ENCODE measurements at places on chromosomes 2 and 18.

GRCh38 chr2:45046786-45047185 lies 37.5 kb upstream of the SIX2 start:
- DNase-seq = no peak

- no peak for DNase-seq
Measured at GRCh38 chr2:54722641-54723040, 821 bp upstream of the EML6 start.

DNA sequence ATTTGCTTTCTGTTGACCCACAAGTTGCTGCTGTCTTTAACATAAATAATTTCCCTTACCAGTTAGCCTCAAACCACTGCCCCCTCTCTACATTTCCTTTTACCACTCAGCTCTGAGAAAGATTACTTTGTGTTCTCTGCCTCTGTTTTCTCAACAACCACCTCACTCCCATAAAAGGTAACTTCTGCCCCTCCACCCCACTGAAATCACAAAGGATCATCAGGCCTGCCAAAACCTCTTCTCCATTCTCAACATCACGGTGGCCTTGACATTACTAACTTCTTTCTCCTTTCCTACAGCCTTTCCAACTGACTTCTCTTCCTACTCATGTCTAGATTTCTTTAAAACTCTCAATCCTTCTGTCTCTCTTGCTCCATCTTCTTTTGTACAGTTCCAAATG lies 10.1 kb downstream of the ACADL start:
- no peak for DNase-seq

GRCh38 chr2:204081487-204082425 lies 145.2 kb downstream of the ICOS start:
- DNase-seq = no peak

GRCh38 chr18:61189376-61189775 lies 143.9 kb upstream of the CDH20 start:
- DNase-seq = no peak

DNA sequence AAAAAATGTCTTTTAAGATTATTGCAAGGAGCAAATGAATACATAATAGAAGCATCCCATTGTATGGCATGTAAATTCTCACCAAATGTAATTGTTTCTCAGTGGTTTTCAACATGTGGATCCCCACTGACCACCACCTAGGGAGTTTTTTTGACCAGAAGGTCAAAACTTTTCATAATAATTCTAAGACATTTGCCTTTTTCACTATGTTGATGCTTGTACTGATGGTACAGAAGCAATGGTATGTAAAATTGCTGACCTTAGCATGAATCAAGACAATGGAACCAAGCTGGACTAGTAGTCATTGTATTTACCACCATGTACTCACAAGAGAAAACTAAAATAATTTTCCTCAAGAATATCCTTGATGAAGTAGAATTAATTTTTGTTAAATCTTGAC lies 36.8 kb downstream of the RAB10 start:
- DNase-seq = no peak

DNA sequence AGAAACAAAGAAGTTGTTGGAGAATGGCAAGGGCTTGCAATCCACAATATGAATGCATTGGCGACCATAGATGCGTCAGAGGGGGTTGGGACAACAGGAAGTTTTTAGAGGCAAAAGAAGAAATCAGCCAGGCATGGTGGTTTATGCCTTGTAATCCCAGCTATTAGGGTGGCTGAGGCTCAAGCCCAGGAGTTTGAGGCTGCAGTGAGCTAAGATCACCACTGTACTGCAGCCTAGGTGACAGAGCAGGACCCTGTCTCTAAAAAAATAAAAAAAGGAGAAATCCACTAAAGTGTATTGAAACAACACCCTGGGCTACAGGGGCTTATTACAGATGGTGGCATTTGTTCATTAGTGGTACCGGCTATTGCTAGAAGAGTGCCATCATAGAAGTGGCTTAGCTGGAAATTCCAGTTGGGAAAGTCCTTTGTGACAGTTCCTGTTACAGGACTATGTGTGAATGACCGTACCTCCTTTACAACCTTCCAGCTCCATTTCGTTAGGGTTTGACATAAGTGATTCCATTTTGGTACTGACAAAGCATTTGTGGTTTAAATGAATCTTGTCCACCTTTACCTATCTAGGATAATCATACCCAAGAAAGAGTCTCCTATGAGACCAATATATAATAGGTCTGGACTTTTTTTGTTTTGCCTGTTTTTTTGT lies 10.7 kb upstream of the WDSUB1 start:
- no peak for DNase-seq

DNA sequence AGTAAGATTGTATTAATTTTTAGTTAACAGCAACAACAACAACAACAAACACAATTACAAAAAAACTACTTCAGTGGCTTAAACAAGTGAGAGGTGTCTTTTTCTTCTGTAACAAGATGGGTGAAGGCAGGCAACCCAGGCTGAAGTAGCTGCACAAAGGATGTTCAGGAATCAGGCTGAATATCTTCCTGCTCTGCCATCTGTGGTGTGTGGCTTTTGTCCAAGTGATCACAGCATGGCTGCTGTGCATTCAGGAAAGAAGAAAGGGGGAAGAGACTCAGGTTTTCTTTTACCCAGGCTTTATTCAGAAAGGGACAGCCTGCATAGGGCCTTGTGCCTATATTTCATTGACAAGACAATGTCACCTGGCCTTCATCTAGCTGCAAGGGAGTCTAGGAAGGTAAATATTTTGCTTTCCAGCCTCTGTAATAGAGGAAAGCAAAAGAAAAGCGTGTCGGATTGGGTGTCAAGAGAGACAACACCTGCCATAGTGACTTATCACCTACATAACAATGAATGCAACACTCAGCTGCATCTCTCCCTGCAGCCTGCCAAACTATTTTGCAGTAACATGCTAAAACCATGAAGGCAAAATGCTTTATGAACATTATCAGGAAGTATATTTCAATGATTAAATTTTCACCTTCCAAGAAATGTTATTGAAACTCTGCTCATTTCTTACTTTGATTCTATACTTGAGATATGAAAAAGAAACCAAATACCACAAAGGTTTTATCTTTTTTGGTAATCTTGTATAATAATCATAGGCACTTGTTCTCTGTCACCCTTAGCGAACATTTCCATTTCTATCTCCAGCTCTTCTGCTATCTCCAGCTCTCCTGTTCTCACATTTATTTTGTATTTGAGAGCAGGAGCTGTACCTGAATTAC lies 14.6 kb downstream of the G6PC2 start:
- DNase-seq = no peak

DNA sequence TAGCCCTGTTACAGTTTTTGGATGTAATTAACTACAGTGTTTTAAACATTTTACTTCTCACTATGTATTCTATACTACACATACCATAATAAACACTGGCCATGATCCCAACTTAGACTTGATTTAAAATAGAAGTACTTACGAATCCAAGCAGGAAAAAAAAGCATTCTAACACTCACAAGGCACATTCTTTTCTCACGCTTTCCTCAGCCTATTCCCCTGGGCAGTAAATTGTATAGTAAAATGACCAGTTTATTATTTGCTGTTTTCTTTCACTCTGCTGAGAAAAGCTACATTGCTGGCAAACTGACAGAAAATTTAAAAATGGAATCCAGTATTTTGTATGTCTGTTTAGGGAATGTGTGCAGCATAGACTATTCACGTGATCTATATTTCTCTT lies 2.8 kb upstream of the TANC1 start:
- no peak for DNase-seq

- no peak for DNase-seq
Measured at GRCh38 chr2:18901242-18901641, 311.9 kb upstream of the NT5C1B start.

- no peak for DNase-seq
Measured at GRCh38 chr2:106143495-106144215, 50.4 kb downstream of the UXS1 start.

DNA sequence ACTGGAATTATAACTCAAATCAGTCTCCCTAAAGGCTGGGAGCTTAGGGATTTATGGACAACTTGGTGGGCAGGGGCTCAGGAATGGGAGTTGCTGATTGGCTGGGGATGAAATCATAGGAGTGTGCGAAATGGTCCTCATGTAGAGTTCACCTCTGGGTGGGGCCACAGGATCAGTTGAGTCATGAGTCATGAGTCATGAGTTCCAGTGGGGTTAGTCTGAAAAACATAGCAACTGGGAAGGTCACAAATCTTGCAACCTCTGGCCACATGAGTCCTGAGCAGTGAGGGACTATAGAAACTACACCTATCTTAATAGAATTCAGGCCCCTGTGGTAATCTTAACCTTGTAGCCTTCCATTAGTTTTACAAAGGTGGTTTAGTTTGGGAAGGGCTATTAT lies 383.3 kb downstream of the RBM43 start:
- DNase-seq = no peak

- DNase-seq = no peak
Measured at GRCh38 chr2:36416370-36417165, 61.0 kb downstream of the CRIM1 start.

DNA sequence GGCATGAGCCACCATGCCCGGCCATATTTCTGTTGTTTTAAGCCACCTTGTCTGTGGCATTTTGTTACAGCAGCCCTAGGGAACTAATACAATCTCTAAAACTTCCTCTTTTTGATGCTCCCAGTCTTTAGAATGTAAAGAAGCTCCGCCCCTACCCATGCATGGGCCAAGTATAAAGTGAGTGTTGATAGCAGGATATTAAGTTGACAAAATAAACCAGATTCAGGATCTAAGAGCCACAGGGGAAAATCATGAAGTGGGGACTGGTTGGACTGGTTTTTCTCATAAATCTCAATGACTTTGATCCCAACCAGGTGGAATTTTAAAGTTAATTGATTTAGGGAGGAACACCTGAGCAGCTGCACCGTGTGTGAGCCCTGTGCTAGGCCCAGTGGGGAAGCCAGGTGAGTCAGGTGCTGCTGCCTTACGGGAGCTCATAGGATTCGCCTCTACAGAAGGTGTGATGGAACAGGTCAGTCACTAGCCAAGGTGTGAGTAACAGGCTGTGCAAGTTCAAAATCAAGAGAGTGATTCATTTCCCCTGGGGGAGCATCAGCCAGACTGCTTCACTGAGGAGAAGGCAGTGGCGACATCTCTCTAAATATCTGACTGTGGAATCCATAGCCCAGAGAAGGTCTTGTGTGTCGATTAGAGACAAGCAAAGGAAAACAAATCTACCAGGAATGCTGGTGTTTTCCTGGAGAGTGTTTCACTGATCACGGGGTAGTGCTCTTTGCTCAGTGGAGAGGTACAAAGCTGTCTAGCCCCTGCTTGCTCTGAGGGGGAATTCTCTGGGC lies 63.0 kb upstream of the MSH2 start:
- DNase-seq = no peak

- no peak for DNase-seq
Measured at GRCh38 chr2:177611310-177611886, 218.8 kb downstream of the AGPS start.

GRCh38 chr18:39406941-39407340 lies 1841.3 kb upstream of the CELF4 start:
- no peak for DNase-seq

GRCh38 chr2:49753344-49753985 lies 599.1 kb upstream of the FSHR start:
- DNase-seq = no peak

DNA sequence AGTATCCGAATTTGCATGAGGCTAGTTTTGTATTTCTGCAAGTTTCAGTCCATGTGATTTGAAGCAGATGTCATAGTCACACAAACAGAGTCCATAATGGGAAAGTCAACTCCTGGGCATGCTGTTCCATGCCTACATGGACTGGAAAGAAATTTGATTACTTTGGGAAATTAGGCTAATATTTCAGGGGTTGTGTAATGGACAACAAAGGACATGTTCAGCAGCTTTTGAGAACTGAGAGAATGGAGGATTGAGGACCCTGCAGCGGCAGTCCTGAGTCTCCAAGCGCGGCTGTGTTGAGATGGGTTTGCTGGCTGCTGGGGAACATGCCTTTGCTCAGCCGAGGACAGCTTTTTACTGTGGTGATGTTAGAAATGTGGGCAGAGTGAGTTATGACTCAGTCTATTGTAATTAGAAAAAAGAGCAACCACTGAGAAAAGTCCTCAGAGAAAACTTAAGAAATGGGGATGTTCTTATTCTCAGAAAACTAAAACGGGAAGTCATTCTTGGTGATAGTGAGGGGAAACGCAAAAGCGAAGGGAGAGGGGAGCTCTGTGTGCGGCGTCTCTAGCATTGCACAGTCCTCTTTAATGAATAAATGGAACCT lies 149.2 kb downstream of the FAM210A start:
- no peak for DNase-seq

- DNase-seq = no peak
Measured at GRCh38 chr2:241329669-241330615, 14.2 kb downstream of the SEPTIN2 start.

DNA sequence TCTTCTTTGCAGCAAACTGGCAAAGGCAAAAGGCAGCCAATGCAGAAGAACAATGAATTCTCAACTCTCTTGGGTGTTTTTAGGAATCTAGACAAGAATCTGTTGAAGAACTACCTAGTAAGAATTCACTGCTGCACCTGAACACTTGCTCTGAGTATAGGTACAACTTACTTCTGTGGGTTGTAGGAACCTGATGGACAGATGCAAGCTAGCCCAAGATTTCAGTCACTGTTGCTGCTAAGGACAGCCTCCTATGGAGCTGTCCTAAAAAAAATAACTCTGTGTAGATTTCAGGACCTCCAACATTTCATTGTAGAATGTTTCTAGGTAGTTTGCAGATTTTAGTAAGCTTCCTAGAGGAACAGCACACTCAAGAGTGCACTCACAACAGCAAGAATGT lies 363.5 kb downstream of the CBLN2 start:
- no peak for DNase-seq

GRCh38 chr2:68098291-68098797 lies 35.5 kb upstream of the C1D start:
- no peak for DNase-seq

- DNase-seq = no peak
Measured at GRCh38 chr2:13819896-13820295, 812.6 kb upstream of the LRATD1 start.

DNA sequence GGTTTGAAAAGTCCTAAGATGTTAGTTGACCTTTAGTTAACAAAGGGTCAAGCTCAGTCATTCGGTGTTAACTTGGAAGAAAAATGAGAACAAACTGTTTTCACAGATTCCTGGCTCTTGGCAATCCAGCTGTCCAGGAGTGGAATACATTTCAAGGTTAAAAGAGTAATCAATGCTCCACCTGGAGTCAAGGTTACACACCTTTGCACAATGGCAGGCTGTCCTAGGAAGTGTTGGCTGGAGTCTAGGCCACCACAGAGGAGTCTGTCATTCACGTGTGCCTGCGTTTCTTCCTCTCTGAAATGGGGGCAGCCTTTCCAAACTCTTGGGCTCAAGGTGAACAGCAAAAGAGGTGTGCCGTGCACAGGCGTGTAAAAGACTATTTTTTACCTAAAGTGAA lies 6.3 kb upstream of the ID2 start:
- DNase-seq = no peak

- DNase-seq = no peak
Measured at GRCh38 chr2:107717661-107718060, 109.0 kb upstream of the RGPD4 start.
